Caki2 (cell line): ENCODE measurements at places on chromosomes 6 and 20. TPM values are rescaled to one million over a fixed set of nuclear protein-coding genes. Genes with fewer than 3 reads are reported as not detected.

DNA sequence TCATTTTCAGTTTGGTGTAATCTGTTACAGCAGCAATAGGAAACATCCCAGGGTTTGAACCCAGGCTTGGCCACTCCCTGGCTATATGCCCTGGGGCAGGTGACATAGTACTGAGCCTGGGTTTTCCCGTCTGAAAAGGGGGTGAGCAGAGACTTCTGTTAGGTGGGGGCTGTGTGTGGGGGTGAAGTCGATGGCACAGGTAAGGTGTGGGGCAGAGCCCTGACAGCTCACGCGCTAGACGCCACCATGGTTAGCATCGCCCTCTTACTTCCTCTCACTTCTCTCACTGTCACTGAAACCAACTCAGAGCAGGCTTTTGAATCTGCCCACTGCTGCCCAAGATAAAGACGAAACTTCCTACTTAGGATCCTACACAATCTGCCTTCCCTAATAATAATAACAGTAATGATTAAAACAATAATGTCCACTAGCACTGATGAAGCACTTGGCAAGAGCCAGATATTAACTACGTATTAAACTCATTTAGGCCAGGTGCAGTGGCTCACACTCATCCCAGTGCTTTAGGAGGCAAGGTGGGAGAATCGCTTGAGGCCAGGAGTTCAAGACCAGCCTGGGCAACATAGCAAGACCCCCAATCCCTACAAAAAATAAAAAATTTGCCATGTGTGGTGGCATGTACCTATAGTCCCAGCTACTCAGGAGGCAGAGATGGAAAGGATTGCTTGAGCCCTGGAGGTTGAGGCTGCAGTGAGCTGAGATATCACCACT lies 117.9 kb upstream of the PTPN1 start:
- DNase-seq = no peak

DNA sequence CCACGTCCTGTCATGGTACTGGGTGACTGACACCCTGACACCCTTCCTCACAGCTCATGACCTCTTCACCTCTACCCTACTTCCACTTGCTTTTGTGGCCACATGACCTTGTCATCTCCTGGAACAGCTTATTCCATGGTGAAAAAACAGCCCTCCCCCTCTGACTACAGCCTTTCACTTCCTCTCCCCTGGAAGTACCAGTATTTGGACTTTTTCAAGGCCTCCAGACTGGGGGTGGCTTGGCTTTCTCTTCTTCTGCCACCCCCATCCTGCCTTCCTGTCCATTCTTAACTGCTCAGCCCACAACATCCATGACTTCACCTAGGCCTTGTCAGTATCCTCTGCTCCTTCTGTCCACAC lies 168.4 kb downstream of the CARMIL1 start:
- no peak for DNase-seq

- peak; percentile 22 for DNase-seq
These were observed 27.6 kb downstream of the ZNF311 start for GRCh38 chr6:28977341-28978132.

- no peak for DNase-seq
These were observed 17.5 kb downstream of the FRMD1 start for GRCh38 chr6:168061269-168062210.

- DNase-seq = no peak
These were observed 21.7 kb downstream of the PACSIN1 start for GRCh38 chr6:34487536-34487935.

GRCh38 chr20:22302039-22302438 lies 282.3 kb downstream of the FOXA2 start:
- no peak for DNase-seq

Gene SYCP2
- 16.7 and 23.6 TPM in 2 replicates for total RNA-seq

Gene DACT2
- not detected in 2 replicates for total RNA-seq
